Fibroblast of skin of back (primary cell): ENCODE measurements at places on chromosomes 7 and 10.

DNA sequence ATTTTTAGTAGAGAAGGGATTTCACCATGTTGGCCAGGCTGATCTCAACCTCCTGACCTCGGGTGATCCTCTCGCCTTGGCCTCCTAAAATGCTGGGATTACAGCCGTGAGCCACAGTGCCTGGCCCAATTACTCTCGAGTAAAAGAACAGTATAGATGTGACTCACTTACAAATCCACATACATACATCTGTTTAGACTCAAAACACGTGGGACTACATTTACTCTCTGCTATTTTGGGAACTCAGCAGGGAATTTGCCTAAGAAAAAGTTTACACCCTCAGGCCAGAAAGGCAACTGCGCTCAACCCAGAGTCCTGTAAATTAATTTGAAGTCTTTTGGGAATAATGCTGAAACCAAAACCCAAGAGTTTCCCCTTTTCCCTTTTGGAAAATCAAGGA is 289.7 kb downstream of the KLF6 start:
- peak; percentile 74 for DNase-seq

GRCh38 chr7:142431491-142431890 is 173.6 kb upstream of the PRSS58 start:
- peak; percentile 63 for DNase-seq

DNA sequence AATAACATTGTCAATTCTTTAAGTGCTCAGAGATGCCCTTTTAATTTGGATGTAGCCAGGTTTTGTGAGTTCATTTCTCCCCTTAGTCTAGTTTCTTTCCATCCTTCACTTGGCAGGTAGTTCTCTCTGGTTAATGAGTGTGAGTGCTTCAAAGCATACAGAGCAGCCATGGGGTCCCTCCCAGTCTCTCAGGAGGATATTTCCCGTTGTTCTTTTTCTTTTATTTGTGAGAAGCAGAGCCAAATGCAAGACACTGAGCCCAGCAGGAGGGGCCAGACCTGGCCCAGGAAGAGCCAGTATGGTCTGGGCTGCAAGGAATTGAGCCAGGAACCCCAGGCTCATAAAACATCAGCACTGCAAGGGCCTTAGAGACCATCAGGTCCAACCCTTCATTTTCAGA is 52.4 kb downstream of the PLCE1 start:
- DNase-seq = no peak

DNA sequence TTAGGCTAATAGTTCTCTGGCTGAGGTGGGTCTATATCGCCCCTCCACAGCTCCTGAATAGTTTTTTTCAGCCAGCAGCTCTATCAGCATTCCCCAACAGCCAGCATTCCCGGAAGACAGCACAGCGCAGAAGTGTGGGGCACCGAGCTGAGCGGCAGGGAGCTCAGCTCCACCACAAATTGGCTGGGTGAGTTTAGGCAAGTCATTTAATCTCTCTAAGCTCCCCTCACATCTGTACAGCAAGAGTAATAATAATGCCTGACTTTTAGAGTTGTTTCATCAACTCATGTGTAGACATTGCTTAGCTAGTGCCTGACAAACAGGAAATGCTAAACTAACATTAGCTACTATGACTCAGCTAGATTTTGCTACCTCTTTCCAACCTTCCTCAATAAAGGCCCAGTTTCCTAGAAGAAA is 247.9 kb upstream of the PTN start:
- DNase-seq = peak; percentile 75

- DNase-seq = peak; percentile 22
Measured at GRCh38 chr7:959271-959670, 4.8 kb upstream of the ADAP1 start.

GRCh38 chr10:55747244-55747643 is 613.8 kb downstream of the ZWINT start:
- no peak for DNase-seq

DNA sequence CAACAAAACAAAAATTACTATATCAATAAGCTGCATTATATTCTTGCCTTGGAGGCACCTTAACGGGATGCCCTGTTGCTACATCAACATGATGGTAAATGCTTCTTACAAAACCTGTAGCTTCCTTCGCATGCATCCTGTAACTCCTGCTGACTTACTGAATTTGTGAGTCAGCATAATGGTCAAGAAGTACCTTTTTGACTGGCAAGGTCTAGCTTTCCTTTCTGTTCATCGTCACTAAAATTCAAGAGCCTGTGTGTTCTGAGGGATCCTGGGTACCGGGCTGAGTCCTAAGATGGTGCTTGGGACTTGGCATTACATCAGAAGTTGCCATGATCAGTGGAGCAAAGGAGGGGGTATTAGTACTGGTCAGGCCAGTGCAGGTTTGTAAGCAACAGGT is 4.9 kb downstream of the PFKFB3 start:
- no peak for DNase-seq

DNA sequence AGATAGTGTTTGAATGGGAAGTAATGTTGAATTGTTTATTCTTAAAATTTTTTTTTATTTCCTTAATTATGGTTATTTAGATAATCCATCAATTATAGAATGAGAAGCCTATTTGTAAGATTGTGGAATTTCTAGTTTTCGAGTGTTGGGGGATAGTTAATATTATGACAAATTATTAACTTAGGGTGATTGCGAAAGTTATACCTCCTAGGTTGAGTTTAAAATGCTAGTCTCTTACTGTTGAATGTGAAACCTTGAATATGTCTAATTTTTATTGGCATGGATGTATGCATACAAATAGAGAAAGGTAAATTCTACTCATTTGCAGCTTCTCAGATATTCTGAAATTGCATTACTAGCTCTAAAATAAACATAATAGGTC is 43.2 kb downstream of the BICC1 start:
- no peak for DNase-seq

DNA sequence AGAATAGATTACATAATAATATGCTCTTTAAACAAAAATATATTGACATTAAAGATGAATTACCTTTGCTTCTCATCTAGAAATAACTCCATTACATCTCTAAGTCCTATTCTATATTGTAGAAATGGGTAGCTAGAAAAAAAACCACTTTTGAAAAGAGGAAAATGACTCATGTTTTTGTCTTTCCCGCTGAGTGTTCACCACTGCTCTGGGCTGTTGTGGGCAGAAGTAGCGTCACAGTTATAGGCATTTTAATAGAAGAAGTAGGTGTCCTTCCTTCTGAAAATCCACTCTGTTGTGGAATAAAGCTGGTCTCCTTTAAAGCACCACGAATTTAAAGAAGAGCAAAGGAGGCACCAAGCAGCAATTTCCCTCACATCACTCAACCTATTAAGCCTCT is 117.6 kb upstream of the NFE2L3 start:
- no peak for DNase-seq

DNA sequence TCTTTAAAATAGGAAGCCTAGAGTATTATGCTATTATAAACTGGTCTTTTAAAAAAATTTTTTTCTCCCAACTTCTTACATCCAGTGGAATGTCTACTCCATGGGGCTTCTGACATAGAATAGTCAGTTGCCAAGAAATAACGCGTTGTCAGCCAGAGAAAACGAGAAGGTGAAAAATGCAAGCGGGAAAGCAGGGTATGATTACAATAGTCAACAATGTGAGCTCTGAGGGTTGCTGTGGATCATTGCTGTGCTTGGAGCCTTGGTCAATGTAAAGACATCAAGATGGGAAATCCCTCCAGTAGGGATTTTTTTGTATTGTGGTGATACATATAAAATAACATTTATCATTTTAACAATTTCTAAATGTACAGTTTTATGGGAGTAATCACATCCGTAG is 27.6 kb upstream of the PLPP4 start:
- DNase-seq = peak; percentile 70

DNA sequence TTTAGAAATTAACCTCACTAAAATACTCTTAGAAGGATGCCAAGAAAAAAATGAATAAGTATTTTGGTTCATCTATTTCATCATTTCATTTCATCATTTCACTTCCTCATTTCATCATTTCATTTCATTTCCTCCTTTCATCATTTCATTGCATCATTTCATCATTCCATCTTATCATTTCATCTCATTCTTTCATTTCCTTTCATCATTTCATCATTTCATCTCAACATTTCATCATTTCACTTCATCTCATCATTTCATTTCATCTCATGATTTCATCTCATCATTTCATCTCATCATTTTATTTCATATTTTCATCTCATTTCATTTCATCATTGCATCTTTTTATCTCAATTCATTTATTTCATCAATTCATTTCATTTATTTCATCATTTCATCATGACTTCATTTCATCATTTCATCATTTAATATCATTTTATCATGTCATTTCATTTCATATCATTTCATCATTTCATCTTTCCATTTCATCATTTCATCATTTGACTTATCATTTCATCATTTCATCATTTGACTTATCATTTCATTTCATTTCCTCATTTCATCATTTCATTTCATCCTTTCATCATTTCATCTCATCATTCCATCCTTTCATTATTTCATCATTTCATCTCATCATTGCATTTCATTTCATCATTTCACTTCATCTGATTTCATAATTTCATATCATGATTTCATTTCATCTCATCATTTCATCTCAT is 129.9 kb downstream of the ZNF92 start:
- DNase-seq = no peak

DNA sequence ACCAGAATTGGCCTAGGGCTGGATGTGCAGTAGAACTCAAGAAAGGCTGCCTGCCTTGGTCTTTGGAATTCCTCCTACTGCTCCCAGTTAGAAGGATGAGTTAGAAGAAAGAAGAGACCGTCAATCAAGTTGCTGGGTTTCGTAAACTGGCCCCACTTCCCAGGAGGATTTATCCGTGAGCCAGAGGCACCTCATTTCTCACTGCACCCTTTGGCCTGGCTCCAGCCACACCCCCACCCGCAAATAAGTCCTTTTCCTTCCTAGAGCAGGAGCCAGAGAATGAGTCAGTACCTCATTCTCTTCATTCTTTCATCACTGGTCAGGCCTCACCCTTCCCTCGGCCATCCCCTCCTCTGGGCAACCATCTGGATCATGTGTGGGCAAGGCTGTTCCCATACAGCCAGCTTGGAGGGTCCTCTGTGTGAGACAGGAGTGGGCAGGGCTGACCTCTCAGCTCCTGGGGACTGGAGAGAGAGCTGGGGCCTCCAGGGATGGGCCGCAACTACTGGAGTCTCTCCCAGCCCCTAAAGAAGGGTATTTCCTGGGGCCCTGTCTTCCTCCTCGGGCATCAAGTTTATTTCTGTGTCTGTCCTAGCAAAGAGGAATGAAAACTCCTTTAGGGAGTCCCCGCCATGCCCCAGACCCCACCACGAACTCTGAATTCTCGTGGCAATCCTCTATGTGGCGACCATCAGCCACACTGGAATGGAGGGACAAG is 87.2 kb upstream of the DUSP5 start:
- DNase-seq = peak; percentile 98

GRCh38 chr7:91372323-91372722 is 108.1 kb downstream of the FZD1 start:
- DNase-seq = no peak

- DNase-seq = no peak
Measured at GRCh38 chr10:30017556-30017955, 41.8 kb downstream of the JCAD start.

- DNase-seq = no peak
Measured at GRCh38 chr7:55207436-55208125, 157.6 kb upstream of the LANCL2 start.

- DNase-seq = no peak
Measured at GRCh38 chr7:30231271-30231670, 53.1 kb upstream of the ZNRF2 start.

GRCh38 chr10:3877211-3878000 is 92.4 kb upstream of the KLF6 start:
- DNase-seq = no peak

GRCh38 chr10:85641479-85642009 is 725.1 kb downstream of the GRID1 start:
- DNase-seq = no peak

- no peak for DNase-seq
Measured at GRCh38 chr7:116087984-116088383, 57.4 kb upstream of the TFEC start.

DNA sequence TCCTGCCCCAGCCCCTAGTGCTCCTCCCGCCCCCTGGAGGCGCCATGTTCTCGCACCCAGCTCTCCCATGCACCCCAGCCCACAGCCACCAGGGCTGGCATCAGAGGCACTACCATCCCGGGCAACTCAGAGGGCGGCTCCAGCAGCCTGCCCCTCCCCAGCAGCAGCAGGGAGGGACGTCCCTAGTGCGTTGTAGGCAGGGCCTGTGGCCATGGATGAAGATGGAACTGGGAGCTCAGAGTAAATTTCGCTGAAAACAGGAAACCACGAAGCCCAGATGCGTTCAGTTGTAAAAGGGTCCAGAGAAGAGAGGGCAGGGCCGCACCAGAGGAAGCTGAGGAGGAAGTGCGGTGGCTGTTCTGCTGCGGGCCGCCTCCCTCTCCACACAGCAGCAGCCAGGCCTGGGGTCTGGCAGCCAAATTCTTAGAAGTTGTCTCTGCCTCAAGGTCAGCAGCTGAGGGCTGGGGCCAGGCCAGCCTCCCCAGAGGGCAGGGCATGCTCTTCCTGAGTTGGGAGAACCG is 24.6 kb downstream of the VSIR start:
- peak; percentile 15 for DNase-seq

- no peak for DNase-seq
Measured at GRCh38 chr7:130444234-130444633, 3.4 kb upstream of the CEP41 start.

DNA sequence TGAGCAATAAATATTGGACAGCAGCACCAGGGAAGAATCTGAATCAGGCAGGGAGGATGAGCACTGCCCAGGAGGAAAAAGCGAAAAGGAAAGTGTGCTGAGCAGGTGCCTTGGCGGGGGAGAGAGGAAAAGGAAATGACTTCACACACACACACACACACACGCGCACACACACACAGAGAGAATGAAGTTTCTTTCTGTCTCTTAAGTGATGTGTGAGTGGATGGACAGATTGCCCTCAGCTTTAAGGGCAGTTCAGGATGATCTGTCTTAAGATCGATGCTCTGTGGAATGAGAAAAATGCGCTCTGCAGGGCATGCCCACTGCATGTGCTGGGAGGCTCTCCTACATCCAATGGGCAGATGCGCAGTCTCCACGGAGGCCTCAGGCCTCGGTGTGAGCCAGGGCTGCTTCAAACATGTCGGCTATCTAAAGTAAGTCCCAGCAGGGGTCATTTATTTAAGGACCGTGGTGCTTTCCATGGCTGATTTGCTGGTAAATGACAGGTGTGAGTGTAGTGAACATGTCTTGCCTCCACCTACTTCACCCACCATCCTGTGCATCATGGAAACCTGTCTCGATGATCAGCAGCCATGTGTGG is 2.5 kb upstream of the ACBD5 start:
- DNase-seq = peak; percentile 61

DNA sequence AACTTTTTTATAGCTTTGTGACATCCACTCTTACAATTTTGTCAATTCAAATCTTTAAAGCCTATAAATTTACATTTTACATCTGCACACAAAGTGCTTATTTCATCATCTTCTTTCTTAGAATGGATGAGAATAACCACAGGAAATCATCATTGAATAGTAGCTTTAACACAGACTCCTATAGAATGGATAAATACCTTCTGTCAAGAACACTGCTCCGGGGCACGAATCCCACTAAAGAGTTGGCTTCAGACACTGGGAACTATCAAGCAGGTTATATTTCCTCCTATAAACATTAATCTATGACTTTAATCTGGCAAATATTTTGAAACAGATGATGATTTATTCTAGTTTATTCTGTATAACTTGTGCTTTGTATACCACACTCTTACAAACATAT is 269.7 kb upstream of the TPK1 start:
- no peak for DNase-seq
